CD8-positive, alpha-beta memory T cell (primary cell): ENCODE measurements at places on chromosomes 2 and 18.

GRCh38 chr2:212427638-212428037, 111.0 kb downstream of the ERBB4 start:
- DNase-seq = no peak

GRCh38 chr2:101883860-101884259, 107.9 kb upstream of the IL1R2 start:
- peak; percentile 10 for DNase-seq

DNA sequence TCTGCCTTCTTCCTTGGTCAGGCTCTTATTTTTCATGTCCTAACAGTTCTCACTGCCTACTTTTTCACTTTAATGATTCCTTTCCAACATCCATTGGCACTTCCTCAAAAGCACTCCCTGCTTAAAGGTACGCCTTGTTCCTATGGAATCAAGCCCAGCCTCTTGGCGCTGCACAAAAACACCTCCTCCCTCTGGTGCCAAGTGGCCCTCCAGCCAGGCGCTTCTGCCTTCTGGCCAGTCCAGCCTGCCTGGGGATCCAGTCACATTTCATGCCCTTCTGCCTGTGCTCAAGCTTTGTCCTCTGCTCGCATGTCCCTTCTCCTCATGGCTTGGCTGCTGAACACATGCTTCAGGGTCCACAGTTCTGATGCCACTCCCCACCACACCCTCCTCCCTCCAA, 6.3 kb downstream of the TPRKB start:
- DNase-seq = no peak

- no peak for DNase-seq
These were observed 25.2 kb upstream of the CYTIP start for GRCh38 chr2:157468931-157469708.

- no peak for DNase-seq
These were observed 71.1 kb upstream of the TFCP2L1 start for GRCh38 chr2:121356058-121356640.

DNA sequence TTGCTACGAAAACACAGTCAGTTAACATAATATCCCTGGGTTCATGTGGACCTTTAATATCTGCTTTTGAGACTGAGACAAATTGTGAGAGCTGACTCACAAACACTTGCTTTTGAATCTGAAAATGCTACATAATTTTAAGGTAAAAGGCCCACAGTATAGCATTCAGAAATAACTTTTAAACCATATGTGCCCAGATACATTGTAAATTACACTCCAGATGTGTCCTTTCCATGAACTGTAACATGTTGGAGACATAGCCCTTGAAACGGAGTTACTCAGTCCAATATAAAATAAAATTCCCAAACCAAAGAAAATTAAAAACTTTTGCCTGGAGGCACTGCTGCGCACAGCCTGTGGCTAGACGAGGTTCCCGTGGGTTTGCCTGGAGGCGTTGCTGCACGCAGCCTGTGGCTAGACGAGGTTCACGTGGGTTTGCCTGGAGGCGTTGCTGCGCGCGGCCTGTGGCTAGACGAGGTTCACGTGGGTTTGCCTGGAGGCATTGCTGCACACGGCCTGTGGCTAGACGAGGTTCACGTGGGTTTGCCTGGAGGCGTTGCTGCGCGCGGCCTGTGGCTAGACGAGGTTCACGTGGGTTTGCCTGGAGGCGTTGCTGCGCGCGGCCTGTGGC, 131.9 kb upstream of the ALKAL2 start:
- DNase-seq = peak; percentile 41

DNA sequence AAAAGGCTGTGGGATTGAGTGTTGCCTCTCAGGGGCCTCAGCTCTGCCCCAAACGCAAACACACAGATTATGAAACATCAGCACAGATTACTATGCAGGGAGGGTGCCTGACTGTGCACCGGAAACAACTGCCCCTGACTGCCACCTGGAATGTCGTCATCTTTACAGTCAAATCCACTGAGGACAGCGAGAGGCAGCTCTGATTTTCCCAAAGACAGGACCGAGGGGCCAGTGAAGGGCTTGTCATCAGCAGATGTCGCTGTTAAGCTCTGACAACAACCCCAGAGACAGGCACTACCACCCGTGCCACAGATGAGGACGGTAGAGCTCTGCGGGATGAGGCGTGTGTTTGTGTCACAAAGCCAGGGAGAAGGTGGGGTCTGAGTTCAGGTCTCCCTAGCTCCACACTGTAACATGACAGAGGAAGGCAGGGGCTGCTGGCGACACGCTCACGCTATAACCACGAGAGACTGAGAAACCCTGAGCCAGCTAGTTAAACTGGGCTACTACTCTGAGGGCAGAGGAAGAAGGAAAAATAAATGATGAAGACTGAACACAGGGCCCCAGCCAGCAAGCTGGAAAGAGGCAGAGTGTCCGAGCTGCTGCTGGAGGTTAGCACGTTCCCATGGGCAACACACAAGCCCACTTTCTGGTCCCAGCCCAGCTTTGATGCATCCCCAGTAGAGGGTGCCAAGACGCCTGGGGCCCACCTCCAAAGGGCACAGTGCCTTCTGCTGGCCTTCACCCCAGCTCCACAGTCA, 47.0 kb downstream of the PARD6G start:
- no peak for DNase-seq

DNA sequence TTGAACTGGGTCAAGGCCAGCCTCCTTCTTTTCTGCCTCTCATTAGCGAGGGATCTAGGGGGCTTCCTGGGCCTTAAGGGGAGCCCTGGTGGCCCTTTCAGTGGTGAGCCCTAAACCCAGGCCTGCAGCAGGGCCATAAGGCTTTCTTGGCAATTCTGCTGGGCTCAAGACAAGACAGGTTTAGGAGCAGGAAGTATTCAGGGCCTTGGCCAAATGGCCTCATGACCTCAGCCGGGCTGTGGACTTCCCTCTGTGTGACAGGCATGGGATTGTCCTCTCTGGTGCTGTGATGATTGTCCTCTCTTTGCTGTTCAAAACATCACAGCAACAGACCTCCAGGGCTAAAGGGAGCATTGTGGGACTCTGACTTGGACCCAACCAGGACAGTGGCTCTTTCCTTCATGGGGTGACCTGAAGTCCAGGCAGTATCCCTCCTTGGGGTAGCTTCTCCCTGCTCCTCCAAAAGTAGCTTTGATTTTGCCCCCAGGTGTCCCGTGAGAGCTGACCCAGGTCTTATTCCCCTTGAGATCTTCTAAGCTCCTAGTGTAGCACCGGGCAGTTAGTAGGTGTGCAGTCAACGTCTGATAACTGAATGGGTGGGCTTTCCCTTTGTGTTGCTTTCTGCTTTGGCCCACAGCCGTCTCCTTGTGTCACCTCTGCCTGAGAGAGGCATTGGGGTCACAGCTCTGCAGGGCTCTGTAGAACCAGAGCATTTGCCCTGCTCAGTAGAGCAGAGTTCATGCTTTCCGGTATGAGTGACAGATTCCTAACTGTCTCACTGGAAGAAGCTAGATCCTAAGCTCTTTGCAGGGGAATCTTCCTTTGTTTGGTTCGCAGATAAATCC, 14.7 kb downstream of the FOSL2 start:
- no peak for DNase-seq

- peak; percentile 64 for DNase-seq
These were observed 35.5 kb downstream of the ITGA6 start for GRCh38 chr2:172462849-172463381.

DNA sequence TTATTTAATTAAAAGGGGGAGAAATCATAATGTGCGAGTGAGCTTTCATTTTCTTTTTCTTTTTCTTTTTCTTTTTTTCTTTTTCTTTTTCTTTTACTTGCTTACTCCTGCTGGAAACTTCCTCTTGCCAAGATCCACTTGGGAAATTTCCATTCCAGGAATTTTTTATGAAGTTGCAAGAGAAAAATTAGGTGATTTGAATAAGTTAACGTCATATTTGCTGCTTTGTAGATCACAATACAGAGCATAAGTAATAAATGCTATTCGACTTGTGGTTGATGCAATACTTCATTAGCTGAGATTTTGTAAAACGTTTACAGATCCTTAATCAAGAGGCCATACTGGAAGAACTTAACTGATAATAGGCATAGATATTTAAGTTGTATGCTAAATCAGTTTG, 354.7 kb upstream of the SMIM21 start:
- DNase-seq = no peak

DNA sequence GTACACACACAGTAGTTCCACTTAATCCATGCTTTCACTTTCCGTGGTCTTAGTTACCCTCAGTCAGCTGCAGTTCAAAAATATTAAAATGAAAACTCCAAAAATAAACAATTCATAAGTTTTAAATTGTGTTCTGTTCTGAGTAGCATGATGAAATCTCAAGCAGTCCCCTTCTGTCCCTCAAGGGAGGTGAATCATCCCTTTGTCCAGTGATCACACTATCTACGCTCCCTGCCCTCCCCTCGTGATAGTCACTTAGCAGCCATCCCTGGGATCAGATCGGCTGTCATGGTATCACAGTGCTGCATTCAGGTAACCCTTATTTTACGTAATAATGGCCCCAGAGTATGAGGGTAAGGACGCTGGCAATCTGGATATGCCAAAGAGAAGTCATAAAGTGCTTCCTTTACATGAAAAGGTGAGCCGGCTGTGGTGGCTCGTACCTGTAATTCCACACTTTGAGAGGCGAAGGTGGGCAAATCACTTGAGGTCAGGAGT, 5.8 kb upstream of the RTN4 start:
- DNase-seq = no peak

- no peak for DNase-seq
These were observed 44.7 kb downstream of the ANTXR1 start for GRCh38 chr2:69057660-69058059.

- DNase-seq = no peak
These were observed 29.4 kb downstream of the SIX3 start for GRCh38 chr2:44970846-44971450.

DNA sequence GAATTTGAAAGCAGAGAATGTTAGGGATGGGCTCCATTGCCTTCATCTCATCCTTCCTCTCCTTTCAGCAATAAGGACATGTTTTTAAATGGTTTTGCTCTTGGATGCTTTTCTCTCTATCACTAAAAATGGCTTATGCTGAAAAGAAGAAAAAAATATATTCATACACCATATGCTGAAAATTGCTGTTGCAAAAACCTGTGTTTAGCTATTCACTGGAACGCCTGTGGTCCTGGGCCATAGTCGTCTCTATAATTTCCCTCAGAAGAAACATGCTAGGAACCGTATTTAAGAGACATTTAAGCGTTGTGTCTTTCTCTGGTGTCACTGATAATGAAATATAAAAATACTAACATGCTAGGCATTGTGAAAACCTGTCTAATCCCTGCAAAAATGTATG, 324.9 kb downstream of the TSN start:
- no peak for DNase-seq
